ENCODE measurements at places on chromosomes 5 and 9.
A peak's percentile ranks its signal among the peaks of the same experiment; 100 is the strongest.

DNA sequence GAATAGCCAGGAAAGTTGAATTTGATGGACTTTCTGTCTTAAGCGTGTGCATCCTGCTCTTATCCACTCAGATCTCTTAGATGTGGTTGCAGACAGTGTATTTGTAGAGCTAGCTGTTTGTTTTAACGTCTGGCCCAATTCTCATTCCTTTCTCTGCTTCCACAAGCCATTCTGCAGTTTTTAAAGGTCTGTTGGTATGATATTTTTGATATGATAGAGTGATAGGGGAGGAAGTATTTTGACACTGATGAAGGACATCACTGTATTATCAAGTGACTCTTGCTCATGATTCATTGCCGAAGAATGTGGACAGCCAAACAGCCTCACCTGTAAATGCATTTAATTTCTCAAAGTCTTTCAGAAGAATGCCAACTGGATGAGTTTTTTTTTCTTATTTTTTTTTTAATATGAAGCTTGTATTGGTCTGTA lies 4.5 kb downstream of the TJP2 start:
- DNase-seq = peak; percentile 38

GRCh38 chr5:173512637-173513435 lies 103.6 kb downstream of the BOD1 start:
- no peak for DNase-seq

GRCh38 chr5:41978676-41979075 lies 53.6 kb downstream of the FBXO4 start:
- DNase-seq = no peak

- DNase-seq = no peak
These were observed 94.4 kb downstream of the TMEM215 start for GRCh38 chr9:32877639-32878217.

- DNase-seq = no peak
These were observed 220.1 kb downstream of the ANXA1 start for GRCh38 chr9:73371801-73372200.

- no peak for DNase-seq
These were observed 223.2 kb downstream of the ASTN2 start for GRCh38 chr9:117191504-117192261.

DNA sequence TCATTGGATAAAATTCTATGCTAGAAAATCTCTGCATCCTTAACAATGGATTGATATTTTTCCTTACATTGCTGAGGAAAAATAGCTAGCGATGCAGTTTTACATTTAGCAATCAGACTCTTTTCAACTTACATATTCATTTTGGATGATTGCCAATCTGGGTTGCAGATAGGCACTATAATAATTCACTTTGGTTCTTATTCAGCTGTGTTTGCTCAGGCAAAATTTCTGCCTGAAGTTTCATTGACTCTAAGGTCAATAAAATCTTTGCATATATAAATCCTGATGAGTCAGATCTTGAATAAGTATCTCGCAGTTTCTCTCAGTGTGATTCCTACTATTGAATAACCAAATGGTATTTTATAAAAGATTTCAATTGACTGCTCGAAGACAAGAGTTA lies 1105.8 kb downstream of the CDH18 start:
- DNase-seq = no peak

- DNase-seq = no peak
These were observed 17.0 kb downstream of the ZNF484 start for GRCh38 chr9:92860867-92861266.

- peak; percentile 58 for DNase-seq
These were observed 127.0 kb upstream of the VLDLR start for GRCh38 chr9:2494562-2494961.

DNA sequence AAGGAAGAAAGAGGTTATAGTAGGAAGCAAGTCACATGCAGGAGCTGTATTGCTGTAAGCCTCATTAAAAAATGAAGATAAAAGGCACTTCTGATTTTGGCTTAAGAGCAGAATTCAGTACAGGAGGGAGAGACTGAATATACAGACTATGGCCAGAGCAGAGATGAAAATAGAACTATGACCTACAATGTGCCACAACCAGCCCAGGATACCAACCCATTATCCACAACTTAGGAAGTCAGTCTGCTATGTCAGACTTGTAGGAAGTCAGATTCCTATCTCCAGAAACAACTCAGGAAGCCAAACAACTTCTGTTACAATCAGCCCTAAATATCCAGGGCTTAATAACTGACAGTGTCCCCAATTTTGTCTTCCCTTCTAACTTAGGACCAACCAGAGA lies 156.2 kb upstream of the ANKH start:
- no peak for DNase-seq

- DNase-seq = no peak
These were observed 15.4 kb downstream of the SERINC5 start for GRCh38 chr5:80240368-80240986.

DNA sequence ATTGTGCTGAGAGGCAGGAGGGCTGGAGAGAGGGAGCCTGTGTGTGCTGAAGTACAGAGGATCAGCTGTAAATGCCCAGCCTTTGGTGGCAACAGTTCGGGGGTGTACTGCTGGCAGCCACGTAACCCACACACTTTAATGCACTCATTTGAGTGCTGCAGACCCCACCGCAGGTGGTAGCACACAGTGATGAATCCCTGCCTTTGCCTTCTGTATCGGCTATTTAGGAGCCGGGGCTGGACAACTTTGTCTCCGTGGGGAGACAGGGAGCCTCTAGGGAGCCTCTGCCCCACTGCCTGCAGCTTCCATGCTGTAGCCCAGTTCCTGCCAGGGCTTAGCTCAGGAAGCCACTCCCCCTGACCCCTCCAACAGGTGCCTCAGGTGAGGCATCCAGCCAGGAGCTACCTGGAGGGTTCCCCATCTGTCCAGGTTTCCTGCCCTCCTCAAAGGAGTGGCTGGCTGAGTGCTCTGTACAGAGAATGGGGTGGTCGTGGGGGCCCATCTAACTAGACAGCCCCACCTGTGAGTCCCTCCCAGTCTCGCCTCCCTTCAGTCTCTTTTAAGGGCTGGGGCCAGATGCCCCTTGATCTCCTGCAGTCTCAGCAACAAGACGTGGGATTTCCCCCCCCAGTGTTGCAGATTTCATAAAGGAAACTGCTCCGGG lies 44.5 kb downstream of the SECISBP2 start:
- no peak for DNase-seq

GRCh38 chr5:36637101-36637500 lies 30.7 kb downstream of the SLC1A3 start:
- DNase-seq = no peak

DNA sequence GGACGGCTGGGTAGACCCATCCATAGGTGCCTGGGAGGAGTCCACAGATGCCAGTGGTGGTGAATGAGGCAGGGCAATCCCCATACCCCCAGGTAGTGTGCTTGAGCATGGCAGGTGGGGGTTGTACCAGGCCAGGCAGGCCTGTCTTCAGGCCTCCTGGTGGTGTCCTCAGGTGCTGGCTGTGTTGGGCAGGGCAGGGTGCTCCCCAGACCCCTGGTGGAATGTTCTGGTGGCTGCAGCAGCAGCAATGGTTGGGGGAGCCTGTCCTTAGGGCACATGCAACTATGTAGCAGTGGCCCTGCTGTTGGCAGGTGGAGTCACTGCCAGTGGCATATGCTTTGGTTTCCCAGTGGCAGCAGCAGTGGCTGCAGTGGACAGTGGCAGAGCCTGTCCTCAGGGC lies 10.0 kb downstream of the ALG2 start:
- no peak for DNase-seq

DNA sequence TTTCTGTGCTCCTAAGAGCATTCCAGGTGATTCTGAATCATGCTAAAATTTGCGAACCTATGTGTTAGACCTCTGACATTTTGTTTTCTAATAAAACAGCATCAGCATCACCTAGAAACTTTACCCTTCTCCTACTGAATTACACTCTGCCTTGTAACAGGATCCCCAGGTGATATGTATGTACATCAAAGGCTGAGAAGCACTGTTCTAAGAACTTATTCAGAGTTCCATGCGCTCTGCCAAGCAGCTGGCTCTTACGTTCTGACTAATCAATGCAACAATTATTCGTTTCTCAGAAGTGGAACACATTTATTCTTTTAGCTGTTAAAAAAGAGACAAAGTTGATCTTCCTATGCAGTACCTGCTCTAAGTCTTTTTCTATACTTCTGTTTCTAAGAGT lies 228.6 kb downstream of the SLF1 start:
- DNase-seq = no peak

GRCh38 chr9:123246534-123246933 lies 21.9 kb downstream of the STRBP start:
- no peak for DNase-seq

DNA sequence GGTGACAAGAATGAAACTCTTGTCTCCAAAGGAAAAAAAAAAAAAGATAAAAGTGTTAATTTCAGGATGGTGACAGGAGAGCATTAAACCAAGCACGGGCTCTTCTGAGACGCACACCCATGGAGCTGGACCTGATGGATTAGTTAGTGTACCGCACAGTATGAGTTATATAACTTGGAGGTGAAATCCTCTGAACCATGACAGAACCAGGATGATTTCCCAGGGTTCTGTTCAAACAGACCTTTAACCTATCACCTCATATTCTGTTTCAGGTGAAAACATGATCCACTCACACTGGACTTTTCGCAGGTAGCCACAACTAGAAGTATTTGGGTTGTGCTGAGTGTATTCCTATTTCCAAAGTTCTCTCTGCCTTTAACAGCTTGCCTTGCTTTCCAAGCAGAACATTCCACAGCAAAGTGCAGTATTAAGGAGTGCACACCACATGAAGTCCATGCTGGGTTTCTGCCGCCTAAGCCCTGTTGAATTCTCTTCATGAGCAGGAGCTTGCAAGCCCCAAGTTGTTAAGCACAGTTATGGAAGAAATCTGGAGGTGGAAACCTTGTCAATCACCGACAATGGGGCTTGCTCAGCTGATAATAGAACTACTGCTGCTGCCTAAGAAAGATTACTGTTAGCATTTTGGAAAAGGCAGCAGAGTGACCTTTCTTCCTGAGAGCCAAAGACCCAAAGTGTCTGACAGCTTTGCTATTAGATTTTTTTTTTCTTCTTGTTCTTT lies 461.7 kb downstream of the TLE1 start:
- no peak for DNase-seq

GRCh38 chr9:85115473-85115872 lies 445.9 kb downstream of the NTRK2 start:
- DNase-seq = no peak

- DNase-seq = no peak
These were observed 530.5 kb downstream of the MTRR start for GRCh38 chr5:8399471-8399870.

GRCh38 chr9:94826644-94827410 lies 100.3 kb downstream of the AOPEP start:
- DNase-seq = no peak

DNA sequence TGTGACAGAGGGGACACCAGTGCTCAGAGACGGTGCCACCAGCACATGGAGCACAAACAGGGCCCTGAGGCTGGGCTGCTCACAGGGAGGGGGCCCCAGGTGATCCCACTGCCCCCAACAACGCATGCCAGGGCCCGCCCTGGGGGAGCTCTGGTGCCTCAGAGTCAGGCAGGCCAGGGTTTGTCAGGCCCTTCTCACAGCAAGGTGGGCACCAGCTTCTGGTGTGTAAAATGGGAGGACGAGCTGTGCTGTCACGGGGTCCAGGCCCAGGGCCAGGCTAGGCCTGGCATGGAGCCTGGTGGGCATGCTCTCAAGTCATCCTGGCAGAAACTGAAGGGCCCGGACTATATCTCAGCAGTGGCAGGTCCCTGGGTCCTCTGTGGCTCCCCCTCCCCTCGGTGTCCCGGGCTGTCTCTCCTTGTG lies 34.5 kb downstream of the PRRT1B start:
- no peak for DNase-seq

DNA sequence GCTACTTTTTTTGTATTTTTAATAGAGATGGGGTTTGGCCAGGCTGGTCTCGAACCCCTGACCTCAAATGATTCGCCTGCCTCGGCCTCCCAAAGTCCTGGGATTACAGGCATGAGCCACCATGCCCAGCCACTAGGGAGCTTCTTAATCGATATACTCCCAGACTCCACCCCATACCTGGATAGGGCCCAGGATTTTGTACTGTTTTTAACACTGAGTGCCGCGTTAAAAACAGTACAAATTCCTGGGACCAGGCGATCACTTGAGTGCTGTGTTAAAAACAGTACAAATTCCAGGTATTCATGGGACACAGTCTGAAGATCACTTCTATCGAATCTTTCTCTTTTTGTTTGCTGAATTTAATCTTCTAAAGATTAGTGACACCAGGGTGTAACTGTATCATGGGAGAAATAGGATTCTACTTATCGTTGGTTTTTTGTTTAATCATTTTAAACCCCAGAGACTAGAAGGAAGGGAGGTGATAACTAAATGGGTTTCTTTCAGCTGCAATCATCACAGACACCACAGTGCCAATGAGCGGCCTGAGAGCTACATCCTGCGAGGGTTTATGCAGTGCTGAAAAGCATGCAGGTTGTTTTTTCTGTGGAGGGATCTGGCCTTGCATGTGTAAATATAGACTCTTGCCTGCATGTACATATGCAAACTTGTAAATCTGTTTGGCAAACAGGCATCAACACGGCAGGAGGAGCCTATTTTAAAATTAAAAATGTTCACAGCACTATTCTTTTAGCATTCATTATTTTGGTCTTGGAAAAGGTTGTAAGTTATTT lies 303.8 kb upstream of the WWC1 start:
- DNase-seq = no peak

DNA sequence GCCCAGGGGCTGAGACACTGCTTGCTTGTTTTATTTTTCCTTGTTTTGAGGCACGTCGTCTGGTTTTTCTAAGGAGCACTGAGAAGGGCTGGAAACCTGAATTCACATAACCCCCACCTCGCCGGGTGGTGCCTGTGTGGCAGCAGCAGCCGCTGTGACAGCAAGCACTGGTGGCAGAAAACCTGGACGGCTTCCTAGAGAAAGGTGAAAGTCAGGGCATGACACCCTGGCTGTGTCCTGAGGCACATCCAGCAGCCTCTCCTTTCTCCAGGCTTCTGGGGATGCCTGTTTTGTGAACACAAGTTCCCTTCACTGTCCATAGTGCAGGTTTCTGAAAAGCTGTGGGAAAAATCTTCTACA lies 29.2 kb downstream of the MRPL36 start:
- no peak for DNase-seq

DNA sequence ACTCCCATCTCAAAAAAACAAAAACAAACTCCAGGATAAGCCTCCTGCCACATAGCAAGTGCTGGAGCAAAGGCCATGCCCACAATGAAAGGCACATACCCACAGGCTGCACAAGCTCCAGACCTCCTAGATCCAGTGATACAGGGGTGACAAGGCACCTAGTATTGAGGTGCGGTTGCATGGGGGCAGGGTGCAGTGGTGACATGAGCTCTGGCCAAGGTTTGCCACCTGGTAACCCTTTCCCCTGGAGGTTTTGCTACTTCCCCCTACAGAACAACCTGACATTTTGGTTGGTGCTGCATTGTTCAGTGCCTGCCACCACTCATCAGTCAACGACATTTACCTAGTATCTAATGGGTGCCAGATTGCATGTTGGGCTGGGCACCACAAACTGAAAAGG lies 14.5 kb downstream of the CDKN2AIPNL start:
- no peak for DNase-seq
